GM13977 (cell line): ENCODE measurements at places on chromosomes 16 and 17.

DNA sequence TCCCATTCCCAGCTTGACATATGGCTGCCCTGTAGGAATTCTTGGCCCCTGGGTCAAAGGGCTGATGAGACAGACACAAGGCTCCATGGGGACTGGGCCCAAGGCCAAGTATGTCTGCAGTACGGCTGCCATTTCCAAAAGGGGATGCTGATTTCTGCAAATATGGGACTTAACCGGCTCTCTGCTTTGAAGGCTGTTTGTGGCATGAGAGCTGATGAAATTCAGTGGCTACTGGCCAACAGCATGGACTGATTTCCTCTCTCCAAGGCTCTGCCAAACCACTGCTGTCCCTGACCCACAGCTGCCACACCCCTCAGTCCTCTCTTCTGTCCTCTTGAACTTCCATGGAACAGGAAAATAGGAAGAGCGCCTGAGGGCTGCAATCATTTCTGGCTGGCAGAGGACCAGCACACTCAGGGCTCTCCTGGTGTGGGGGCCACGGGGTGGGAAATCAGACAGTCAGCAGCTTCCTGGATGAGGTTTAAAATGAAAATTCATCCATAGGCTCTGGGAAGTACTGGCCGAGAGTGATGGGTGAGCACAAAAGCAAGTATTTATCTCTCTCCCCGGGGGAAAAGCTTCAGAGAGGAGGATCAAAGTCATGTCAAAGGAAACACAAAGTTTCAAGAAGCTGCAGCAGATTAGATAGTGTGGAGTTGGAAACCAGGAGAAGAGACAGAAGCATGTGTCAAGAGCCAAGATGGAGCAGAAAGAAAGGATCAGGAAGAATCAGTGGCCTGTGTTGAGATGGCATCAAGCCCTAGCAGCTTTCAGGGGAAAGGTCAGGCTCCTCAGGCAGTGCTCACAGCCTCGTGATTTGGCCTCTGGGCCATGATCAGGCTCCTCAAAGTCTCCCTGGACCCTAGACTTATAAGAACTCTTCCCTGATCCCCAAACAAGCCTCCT is 64.1 kb upstream of the SREBF1 start:
- no peak for DNase-seq

- no peak for DNase-seq
Observed at GRCh38 chr17:49108318-49108717, 24.3 kb upstream of the B4GALNT2 start.

DNA sequence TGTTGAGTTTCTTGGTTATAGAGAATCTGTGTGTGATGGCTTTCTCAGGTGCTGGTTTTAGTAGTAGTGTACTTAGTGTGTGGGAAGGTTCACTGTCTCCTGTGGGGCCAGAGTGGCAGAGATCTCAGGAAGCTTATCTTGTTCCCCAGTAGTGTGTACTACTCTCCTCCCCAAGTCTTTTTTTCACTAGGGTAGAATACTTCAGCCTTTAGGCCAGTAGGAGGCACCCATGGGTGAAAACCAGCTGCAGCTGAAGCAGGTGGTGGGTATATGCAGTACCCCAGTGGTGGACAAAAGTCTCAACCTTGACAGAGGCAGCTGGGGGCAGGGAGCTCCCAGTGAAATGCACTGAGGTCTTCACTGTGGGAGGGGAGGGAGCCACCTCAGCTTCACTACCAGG is 109.9 kb downstream of the PHKB start:
- DNase-seq, result no peak

- DNase-seq, result no peak
Observed at GRCh38 chr16:1337486-1337885, 4.0 kb downstream of the BAIAP3 start.

DNA sequence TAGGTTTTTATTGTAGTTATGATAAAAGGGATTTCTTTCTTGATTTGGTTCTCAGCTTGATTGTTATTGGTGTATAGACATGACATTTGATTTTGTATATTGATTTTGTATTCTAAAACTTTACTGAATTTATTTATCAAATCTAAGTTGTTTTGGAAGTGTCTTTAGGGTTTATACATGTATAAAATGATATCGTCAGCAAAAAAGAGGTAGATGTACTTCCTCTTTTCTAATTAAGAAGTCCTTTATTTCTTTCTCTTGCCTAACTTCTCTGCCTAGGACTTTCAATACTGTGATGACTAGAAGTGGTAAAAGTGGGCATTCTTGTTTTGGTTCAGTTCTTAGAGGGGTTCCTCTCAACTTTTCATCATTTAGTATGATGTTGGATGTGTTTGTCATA is 487.3 kb upstream of the KIF2B start:
- DNase-seq, result no peak

DNA sequence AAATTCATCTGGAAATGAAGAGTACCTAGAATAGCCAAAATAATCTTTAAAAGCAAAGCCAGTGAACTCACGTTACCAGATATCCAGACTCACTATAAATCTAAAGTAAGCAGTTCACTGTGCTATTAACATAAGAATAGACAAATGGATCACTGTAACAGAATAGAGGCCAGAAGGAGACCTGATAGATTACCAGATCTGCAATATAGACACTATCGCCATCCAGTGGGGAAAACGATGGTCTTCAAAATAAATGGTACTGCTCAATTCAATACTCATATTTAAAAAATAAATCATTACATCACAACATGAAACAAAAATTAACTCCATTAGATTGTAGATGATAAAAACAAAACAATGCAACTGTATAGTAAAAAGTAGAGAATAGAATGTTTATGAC is 158.6 kb upstream of the CDH8 start:
- DNase-seq, result no peak

DNA sequence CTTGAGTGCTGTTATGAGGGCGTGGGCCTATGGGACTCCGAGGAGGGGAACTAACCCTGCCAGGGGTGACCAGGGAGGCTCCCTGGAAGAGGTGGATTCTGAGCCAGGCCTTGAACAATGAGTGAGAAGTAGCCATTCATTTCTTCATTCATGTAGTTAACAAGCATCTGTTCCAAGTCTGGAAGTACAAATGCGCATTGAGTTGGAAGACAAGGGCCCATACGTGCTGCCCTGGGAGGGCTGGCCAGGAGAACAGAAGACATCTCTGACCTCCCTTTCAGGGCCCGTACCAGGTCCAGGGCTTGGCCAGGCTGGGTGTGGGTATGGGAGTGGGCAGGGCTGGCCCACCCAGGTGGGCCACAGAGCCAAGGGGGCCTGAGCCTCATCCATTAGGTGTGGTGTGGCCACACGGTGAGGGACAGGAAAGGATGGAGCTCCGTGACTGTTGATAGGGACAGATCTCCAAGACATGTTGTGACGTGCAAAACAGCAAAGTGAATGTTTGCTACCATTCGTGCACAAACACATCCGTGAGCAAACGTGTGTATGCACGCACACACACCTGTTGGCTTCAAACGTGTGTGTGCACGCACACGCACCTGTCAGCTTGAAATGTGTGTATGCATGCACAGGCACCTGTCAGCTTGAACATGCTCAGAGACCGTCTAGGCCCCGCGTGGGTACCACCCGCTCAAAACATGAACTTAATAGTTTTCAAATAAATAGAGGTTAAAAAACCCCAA is 46.8 kb downstream of the ZDHHC7 start:
- no peak for DNase-seq

DNA sequence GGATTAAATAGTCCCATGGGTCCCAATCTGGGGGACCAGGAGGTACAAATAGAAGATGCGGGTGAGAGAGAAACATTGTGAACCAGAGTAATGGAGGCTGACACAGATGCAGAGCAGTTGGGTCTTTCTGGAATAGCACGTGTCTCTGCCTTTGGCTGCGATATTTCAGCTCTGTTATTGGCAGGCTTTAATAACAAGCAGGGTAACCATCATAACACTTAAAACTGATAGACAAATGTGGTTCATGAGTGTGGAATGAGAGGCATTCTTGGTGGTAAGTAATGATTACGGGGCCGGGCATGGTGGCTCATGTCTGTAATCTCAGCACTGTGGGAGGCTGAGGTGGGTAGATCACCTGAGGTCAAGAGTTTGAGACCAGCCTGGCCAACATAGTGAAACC is 110.3 kb downstream of the SNX29 start:
- no peak for DNase-seq

GRCh38 chr16:11792410-11793241 is 4.4 kb downstream of the ZC3H7A start:
- no peak for DNase-seq

DNA sequence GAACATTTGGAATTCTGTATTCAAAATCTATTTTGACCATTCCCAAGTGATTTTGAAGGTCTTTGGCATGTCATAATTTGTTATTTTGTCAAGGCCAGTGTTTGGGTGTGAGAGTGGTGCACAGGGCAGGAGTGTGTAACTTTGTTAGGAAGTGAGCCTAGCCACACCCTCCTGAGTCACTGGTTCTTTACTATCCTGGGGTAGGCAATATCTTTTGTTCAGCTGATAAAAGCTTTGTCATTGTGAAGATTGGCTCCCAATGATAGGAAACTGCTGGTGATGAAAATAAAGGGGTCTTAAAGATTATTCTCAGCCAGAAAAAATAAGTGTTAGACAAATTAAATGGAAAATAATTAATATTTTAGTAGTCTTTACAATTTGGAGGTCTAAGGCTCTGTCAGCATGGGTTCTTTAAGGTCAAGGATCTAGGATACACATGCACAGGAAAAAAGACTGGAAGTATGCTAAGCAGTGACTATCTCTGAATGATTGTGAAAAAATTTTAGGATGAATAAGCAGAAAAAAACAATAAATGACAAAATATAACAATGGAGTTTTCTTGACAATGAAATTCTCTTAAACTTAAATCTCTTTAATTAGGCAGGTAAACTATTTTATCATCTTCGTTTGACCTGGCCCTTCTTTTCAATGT is 5.1 kb downstream of the UBN1 start:
- DNase-seq, result no peak

- no peak for DNase-seq
Observed at GRCh38 chr17:72693956-72694355, 398.5 kb downstream of the SLC39A11 start.

DNA sequence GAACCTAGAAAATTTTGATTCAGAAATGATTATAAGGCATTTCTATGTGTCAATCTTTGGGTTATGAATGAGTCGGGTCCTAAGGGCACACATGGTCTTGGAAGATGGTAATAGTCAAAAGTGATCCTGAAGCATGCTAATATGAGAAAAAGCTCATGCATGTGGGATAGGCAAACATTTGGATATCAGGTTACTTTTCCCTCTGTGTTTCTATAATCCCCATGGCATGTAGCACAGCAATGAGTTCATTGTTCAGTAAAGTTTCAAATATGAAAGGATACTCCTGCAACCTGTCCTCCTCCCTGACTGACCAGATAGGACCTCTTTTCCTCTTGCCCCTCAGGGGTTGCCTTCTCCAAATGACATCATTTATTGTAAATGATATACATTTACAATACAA is 249.9 kb upstream of the MON1B start:
- DNase-seq, result no peak

DNA sequence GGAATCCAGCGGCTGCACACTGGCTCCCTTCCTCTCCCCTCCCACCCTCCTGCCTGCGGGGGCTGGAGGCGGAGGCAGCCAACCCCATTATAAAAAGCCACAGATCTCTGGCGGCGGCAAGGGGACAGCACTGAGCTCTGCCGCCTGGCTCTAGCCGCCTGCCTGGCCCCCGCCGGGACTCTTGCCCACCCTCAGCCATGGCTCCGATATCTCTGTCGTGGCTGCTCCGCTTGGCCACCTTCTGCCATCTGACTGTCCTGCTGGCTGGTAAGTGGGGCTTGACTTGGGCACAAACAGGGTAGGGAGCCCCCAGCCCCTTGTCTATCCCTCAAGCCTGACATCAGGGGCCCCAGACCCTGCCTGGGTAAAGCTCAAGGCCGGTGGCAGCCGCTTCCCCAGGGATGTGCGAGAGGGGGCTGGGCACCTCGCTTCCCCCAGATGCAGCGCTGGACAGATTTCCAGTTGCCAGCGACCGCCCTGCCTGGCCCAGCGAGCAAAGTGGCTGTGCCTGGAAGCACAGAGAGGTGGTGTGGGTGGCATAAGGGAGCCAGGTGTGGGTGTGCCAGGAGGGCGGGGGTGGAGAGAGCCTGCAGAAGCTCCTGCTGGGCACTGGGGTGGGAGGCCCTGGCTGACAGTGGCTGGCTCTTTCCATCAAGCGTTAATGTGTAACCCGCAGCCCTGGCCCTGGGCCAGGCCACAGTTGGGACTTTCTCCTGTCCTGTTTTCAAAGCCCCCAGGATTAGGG is at the start of gene CX3CL1:
CX3CL1 (plus strand) TSS at position 119 of the 745 bp plus-strand sequence; CDS start at position 198, 79 bp downstream.
- DNase-seq, result no peak

GRCh38 chr17:4648741-4649140 is 7.3 kb upstream of the ALOX15 start:
- no peak for DNase-seq

- no peak for DNase-seq
Observed at GRCh38 chr16:85709766-85710585, 21.2 kb upstream of the GINS2 start.

GRCh38 chr16:11679250-11679649 is 11.0 kb downstream of the SNN start:
- DNase-seq, result no peak

GRCh38 chr17:27621942-27622559 is 8.9 kb upstream of the LGALS9 start:
- DNase-seq, result no peak

GRCh38 chr16:27982184-27982583 is 81.3 kb downstream of the GSG1L start:
- no peak for DNase-seq

DNA sequence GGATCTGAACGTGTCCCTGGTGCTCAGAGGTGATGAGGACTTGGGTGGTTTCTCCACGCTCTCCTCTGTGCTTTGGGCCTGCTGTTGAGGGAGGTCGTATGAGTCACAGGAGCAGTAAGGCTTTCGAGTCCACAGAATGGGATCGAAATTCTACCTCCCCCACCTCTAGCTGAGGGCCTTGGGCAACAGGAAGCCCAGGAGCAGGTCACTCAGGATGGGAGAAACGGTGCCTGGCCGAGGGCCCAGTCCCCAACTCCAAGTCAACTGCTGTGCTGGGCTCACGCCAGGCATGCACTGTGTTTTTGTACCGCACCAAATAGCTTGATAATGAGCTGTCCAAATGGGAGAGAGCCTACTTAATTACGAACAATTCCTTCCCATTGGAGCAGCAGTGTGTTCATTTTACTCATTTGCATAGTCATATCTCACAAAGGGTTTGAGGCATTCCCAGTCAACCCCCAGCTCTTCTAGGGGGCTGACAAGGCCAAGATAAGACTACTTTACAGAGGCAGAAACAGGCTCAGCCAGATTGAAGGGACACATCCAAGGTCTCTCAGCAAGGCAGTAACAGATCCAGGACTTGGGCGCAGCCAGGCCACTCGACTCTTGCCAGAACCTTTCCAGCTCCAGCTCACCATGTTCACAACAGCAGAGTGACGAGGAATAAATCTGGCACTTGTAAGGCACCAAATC is 53.6 kb downstream of the WNT3 start:
- DNase-seq, result no peak

DNA sequence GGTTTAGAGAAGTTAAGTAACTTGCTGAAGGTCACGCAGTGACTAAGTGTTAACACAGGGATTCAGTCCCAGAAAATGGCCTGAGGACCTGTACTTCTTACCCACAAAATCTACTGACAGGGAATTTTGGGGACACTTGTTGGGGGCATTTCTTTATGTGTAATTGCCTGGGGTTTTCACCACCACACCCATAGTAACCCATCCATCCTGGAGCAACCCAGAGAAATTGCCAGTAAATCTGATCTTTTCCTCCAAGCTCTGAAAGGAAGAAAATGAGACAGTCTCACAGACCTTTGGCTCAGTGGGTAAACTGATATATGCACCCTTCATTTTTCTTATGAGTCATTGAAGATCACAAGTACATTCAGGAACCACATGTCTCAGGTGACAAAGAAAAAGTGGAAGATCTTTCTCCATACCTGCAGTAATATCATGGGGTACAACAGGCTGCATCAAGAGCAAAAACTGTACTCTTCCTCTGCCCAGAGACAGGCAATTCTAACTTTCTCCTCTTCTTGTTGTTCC is 81.0 kb downstream of the NOG start:
- DNase-seq, result no peak
